Stimulated activated CD4-positive, alpha-beta T cell treated with anti-CD3 and anti-CD28 coated beads, Interleukin-1b, Interleukin-23, amount 100 ng/mL, for 48 hours (primary cell): ENCODE measurements at places on chromosomes 12 and 14.

DNA sequence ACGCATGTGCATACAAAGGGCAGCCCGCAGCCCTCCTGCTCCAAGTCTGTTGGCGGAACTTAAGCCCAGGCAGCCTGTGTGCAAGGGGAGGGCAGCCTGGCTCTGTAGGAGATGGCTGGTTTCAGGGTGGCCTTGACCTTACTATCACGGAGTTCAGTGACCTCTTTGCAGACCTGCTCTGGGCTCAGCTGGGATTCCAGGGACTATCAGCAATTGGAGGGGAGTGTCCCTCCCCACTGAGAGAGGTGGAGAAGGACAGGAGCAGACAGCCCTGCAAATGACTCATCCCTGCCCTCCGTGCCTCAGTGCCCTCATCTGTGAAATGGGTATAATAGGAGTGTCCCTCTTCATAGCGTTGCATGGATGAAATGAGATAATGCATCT is 66.2 kb upstream of the DLK1 start:
- DNase-seq = no peak

DNA sequence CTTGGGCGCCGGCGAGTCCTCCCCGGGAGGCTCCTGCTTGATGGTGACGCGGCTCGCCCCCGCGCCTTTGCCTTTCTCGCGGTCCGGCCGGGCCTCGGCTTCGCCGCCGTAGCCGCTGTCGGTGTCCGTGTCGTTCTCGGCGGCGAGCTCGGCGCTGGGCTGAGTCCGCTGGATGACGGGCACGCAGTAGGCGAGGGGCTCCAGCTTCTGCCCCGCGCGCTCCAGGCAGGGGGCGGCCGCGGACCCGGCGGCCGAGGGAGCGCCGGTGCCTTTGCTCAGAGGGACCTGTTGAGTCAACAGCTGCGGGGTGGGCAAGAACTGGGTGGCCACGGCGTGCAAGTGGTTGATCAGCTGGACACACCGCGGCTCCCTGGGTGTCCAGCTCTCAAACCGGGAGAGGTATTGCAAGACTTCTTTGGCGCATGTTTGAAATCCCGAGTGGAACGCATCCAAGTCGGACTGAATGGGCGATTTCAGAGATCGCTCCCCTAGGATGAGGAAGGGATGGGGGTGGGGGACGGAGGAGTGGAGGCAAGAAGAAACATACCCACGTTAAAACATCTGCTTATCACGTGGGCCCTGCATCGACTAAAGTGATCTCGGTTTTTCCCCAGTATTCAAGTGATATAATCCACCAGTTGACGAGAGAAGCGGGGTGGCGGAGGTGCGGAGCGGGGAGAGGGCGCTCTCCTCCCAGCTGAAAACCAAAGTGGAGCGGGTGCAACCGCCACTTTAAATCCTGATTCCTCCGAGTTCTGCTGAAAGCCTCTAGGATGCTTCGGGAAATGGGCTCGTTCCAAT is 2.0 kb downstream of the BHLHE41 start:
- DNase-seq = peak; percentile 21

- no peak for DNase-seq
Observed at GRCh38 chr12:131383741-131384543, 326.9 kb upstream of the SFSWAP start.

GRCh38 chr12:121189131-121189530 is 20.8 kb upstream of the P2RX4 start:
- DNase-seq = no peak

DNA sequence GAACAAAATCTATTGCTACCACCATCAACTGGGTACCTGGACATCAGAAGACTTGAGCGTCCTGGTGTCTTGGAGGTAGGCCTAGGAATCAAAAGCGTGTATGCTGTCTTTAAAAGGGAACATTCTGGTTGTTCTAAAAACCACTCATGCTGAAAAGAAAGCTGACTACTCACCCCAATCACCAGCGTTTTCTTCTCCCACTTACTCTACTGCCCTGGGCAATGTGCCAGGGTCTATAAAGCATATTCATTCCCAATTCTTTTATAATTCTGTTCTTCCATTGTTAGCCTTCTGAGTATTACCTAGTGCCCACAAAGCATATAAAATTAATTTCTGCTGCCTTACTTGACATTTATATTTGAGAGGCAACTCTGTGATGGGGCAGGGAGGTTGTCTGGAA is 133.4 kb downstream of the KCNA5 start:
- no peak for DNase-seq

- no peak for DNase-seq
Observed at GRCh38 chr14:105064001-105064400, 1.2 kb downstream of the GPR132 start.

DNA sequence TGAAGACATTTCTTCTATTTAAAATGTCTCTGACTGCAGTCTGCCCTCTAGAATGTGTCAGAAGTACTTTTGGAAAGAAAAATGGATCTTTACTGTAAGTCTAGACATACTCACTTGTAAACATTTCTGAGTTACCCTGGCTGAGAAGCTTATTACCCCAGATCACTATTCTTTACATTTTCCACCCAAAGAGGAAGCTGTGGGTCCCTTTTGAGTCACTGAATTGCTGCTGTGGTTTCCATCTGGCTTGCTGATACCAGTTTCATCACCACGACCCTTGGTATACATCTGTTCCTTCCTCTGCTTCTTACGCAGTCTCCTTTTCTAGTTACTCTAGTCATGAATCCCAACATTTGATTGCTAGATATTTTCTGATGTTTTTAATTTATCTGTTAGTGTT is 20.2 kb upstream of the CLEC4D start:
- DNase-seq = peak; percentile 66

- DNase-seq = no peak
Observed at GRCh38 chr14:30518867-30519560, 39.9 kb upstream of the G2E3 start.

DNA sequence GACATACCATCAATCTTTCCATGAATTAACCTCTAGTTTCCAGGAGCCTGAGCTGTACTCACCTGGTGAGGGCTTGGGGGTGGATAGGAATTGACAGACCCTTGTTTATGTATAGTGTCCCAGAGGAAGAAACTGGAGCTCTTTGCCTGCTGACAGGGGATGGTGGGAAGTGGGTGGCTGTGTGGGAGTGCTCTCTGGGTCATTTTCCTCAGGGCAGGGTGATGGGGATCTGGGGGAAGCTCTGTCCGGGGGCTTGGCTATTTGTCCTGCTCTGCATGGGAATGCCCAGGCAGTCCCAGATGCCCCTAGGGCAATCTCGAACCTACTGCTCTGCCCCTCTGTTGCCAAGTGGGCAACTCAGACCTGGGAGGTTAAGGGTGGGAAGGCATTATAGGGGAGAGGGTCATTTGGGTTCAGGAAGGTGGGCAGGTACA is 21.8 kb upstream of the DHRS2 start:
- no peak for DNase-seq

GRCh38 chr12:115752913-115753726 is 524.4 kb downstream of the MED13L start:
- peak; percentile 2 for DNase-seq

GRCh38 chr12:119735079-119735478 is 67.1 kb downstream of the PRKAB1 start:
- no peak for DNase-seq

- no peak for DNase-seq
Observed at GRCh38 chr14:34012978-34013720, 62.3 kb upstream of the EGLN3 start.

- DNase-seq = no peak
Observed at GRCh38 chr14:68606176-68606575, 186.7 kb downstream of the ZFP36L1 start.

- no peak for DNase-seq
Observed at GRCh38 chr12:125208334-125208733, 143.1 kb downstream of the AACS start.

- DNase-seq = no peak
Observed at GRCh38 chr12:52321418-52321817, 220 bp upstream of the KRT83 start.

- no peak for DNase-seq
Observed at GRCh38 chr12:96534339-96534738, 45.0 kb downstream of the CFAP54 start.

DNA sequence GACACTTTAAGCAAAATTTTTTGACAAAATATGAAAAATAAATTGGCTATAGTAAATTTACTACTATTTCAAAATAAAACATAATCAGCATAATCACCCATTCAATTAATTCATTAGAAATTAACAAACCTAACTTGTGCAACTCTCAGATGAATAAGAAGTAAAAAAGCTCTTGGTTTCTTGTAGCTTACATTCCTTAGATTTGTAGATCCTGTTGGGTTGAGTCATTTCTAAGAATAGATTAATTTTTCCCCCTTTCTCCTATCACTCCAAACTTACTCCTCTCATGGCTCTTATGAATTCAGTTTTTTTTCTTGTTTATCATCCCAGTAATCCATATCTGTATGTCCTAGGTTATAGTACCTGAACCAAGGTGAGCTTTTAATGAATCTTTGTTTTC is 230.9 kb upstream of the LRIG3 start:
- DNase-seq = no peak

- DNase-seq = no peak
Observed at GRCh38 chr12:104701756-104702155, 245.0 kb downstream of the CHST11 start.

DNA sequence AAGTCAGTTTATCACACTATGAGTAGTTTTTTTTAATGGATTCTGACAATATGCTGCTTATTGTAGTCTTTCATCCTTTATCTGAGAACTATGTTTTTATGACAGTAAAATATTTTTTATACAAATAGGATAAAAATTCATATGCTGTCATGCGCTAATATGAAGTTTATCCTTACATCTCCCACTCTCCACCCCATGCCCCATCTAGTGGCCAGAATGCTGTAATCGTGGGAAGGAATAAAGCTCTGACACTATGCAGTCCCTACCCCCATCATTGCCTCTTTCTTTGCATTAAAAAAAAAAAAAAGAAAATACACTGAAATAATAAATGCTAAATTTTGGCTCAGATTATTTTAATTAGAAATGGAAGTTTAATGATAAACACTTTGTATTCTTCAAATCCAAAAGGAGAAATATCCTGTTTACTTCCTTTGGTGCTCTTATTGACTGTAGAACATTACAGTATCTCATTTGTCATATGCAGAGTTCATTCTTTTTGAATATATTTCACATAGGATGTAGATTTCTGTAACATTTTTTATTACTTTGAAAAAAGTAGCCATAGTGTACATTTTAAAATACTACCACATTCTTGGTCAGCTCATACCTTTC is 145.9 kb upstream of the SLCO1C1 start:
- DNase-seq = no peak

DNA sequence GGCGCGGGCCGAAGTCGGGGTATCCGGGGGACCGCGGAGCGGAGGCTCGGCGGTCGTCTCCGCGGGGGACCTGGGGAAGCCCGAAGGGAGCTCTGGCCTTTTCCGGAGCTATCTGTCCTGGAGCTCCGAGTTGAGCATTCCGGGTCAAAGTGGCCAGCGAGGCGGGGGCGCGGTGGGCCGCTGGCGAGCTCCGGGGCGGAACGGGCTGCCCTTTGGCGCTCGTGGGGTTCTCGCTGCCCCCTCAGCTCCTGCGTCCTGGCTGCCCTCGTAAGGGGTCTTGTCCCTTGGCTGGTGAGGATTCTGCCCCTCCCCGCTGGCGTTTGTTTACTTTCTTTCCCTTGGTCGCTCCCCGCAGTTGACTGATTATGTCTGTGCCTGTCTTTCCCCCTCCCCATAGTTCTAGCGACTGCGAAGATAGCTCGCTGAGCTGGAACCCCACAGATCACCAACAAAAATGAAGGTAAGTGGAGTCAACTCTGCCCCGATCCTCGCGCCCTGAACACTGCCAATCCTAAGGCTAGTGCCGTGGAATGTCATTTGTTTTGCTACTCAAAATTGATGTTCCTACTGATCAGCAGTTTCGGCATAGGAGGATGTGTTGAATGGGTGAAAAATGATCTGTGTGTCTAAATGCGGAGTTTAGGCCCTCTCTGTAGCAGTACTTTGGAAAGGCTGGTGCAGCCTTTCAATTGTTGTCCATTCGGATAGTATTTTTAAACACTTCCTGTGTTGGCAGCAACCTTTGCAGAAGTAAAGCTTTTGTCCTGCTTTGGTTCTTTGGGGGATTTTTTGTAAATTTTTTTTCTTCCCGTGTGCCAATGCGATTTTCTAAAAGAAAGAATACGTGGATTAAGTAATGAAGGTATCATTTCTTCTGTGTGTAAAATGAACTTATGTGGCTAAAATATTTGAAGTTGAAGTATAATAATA is 1.3 kb downstream of the ARID4A start:
- no peak for DNase-seq

- no peak for DNase-seq
Observed at GRCh38 chr12:59734371-59734770, 138.5 kb downstream of the SLC16A7 start.

DNA sequence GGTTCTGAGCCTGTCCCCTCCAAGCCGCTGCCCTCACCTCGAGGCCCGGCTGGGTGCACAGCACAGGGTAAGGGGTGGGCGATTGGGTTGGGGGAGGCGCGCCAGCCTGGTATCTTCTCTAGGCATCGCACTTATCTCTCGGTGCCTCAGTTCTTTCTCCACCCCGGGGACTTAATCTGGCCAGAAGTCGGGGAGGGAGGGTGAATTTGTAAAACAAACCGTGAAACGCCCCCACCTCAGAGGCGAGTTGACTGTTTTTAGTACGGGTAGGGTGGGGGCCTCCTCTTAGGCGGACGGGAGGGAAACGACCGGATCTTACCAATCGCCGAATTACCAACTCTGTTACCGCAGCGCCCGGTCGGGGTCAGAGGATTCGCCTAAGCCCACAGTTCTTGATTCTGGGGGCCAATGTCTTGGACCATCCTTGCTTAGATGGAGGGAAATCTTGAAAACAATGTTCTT is 1.4 kb upstream of the TBX3 start:
- no peak for DNase-seq

GRCh38 chr14:50065583-50065982 is 50.8 kb downstream of the VCPKMT start:
- DNase-seq = no peak

DNA sequence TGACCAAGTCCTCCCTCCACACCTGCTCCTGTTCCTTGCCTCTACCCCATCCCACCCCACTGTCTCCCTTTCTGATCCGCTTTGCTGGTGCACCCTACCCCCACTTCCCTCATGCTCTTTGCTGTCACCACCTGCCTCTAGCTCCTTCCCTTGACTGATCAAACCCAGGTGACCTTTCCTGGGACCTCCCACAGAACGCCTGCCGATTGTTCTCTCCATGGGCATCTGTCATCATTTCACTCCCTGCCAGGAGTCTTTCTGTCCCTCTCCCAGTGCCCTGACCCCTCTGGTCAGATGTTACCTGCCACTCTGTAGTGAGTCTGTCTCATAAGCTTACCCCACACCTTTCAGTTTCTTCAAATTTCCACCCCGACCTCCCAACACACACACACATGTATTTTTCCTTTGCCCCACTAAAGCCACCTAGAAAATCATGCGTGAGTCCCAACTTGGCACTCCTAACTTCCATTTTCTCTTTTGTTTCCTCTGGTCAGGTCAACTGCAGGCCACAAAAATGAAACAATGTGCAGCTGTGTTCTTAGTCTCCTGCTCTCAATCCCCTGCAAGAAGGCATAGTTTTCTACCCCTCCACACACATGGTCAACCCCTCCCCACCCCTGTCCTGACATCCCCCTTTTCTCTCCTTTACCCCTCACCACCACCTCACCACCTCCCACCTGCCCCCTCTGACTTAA is 229.8 kb downstream of the DPF3 start:
- DNase-seq = no peak

- DNase-seq = no peak
Observed at GRCh38 chr14:35867280-35867629, 41.1 kb downstream of the BRMS1L start.
